ENCODE measurements at places on chromosomes 3 and 15.

DNA sequence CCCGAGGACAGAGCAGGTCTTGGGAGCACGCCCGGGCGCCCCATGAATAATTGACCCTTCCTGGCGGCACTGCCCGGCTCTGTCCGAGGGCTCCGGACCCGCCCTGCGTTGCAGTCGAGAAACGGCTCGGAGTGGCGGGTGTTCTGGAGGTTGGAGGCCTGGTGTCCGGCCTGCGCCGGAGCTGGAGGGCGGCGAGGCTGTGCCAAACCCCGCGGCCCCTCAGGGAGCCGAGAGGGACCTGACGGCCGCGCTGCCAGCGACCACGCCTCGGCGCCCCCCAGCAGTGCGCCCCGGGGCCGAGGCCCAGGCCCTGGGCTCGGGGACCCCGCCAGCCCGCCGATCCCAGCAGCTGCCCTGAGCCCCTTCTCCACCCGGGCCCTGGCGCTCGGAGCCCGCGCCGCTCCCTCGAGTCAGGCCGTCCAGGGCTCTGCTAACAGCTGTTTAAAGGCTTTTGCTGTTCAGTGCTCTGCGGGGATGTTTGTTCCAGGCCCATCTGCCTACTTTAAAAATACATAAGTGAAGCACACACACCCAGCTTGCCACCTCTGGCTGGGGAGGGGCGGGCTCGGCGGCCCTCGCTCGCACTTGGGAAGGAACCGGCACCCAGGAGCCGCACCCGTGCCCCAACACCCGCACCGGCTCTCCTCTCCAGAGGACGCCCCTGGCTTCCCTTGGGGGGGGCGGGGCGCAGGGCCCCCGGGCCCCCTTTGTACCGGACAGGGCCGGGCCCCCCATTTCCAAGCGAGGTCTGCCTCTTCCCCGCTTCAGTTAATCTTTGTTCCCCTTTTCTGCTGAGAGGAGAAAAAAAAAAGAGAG is 730 bp upstream of the ZNF710 start:
- DNase-seq: no peak

DNA sequence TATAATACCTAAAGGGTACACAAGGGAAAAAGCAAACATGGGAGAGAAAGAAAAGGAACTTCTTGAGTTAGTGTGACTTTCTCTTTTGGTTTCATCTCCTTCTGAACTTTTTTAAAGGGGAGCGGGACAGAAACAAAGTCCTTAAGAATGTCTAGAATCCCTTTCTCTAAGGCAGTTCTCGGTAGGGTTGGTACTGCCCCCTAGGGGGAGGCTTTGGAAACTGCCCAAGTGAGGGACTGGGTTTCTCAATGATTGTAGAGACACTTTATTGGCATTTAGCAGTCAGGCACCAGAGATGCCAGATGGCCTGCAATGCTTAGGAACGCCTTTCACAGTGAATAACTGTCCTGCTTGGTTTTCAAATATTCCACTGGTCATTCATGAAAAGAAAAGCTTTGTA is 172.7 kb downstream of the WDR72 start:
- no peak for DNase-seq

GRCh38 chr3:45781271-45781670 is 15.1 kb downstream of the SLC6A20 start:
- DNase-seq: no peak

DNA sequence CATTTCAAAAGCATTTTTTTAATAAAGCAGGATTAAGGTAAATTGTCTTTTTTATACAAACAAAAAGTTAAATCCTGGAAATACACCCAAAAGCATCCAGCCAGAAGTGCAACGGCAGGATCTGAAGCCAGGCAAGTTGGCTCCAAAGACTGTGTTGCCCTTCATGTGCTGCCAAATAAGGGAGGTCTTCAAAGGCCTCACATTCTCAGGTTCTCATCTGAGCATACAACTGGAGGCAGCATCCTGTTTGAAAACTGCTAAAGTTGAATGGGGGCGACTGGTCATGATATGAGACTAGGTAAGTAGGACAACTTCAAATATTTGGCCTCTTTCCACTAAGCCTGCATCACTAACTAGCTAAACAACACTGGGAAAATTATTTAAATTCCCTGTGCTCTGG is 52.2 kb downstream of the IMPG2 start:
- no peak for DNase-seq

DNA sequence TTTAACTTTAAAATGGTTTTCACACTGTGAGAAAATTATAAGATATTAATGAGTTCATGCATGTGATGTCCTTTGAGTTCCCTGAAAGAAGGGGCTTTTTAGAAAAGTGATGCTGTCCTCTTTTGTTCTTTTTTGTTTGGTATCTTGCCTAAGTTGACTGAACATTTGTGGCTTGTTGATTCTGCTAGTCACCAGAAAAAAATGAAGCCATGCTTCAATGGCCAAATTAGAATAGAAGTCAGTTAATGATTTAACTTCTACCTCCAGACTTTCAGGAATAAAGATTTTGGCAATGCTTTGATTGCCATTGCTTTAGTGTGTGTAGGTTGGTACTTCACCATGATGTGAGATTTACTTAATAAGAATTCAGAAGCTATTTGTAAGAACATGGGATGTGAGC is 260.6 kb upstream of the NECTIN3 start:
- DNase-seq: no peak

- no peak for DNase-seq
Measured at GRCh38 chr3:45976191-45977091, 19.2 kb downstream of the FYCO1 start.

- peak; percentile 8 for DNase-seq
Measured at GRCh38 chr3:97432914-97433313, 331.6 kb upstream of the ARL6 start.

- peak; percentile 10 for DNase-seq
Measured at GRCh38 chr3:126179825-126180476, 435 bp downstream of the ALDH1L1 start.

DNA sequence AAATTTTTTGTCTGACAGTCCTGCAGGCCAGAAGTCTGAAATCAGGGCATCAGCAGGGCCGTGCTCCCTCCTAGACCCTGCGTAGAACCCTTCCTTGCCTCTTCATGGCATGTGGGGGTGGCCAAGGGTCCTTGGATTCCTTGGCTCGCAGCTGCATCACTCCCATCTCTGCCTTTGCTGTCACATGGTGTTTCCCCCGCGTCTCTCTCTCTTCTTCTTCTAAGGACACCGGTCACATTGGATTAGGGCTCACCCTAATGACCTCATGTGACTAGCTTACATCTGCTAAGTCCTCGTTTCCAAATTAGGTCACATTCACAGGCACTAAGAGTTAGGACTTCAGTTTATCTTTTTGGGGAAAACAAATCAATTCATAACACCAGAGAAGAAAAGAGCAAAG is 12.0 kb downstream of the SLCO3A1 start:
- DNase-seq: no peak

DNA sequence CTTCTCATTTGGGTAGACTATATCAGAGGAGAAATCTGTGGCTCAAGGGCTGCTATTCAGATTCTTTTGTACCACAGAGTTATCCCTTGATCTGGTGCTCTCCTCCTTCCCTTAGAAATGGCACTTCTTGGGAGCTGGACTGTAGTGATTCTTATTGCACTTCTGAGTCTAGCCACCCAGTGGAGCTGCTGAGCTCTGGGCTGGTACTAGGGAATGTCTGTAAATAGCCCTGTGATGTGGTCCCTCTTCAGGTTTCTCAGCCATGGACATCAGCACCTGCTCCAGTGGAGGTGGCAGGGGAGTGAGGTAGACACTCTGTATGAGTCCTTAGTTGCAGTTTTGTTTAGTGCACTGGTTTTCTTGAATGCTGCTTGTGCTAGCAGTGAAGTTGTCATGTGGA is 1292.6 kb downstream of the SI start:
- DNase-seq: no peak

DNA sequence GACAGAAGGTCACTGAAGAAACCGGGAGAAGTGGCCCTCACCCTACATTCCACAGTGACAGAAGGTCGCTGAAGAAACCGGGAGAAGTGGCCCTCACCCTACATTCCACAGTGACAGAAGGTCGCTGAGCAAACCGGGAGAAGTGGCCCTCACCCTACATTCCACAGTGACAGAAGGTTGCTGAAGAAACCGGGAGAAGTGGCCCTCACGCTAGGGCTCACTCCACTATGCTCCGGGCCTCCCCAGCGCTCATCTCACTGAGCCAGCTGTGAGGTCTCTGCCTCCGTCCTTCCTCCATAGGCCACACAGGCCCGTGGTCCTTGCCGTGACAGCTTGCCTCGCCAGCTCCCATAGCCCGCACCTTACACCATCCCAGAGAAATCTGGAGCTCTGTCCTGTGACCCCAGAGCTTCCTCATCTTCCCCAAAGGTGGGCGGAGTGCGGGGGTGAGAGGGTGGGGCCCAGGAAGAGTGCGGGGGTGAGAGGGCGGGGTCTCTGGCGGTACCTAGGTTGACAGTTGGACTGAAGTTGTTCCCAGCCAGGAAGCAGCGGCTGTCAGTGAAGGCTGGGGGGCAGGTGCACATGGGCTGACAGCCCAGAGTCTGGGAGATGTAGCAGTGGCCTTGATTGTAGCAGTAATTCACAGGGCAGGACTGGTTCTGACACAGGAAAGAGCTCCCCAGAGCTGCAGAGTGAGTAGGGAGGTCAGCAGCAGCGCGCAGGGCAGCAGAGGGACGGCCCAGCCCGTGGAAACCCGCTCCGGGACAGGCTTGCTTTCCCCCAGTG is 32.0 kb downstream of the MUC20 start:
- DNase-seq: no peak

DNA sequence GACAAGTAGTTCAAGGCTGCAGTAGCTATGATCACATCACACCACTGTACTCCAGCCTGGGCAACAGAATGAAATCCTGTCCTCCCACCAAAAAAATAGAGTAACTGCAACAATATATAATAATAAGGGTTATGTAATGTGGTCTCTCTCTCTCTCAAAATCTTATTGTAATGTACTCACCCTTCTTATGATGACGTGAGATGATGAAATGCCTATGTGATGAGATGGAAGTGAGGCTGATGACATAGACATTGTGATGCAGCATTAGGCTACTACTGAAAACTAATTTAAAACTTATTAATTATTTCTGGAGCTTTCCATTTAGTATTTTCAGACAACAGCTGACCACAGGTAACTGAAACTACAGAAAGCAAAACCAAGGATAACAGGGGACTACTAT is 27.4 kb downstream of the TASOR start:
- no peak for DNase-seq

- DNase-seq: no peak
Measured at GRCh38 chr3:124597273-124597672, 133.0 kb upstream of the UMPS start.

GRCh38 chr3:52693071-52693470 is 7.2 kb downstream of the GNL3 start:
- no peak for DNase-seq

DNA sequence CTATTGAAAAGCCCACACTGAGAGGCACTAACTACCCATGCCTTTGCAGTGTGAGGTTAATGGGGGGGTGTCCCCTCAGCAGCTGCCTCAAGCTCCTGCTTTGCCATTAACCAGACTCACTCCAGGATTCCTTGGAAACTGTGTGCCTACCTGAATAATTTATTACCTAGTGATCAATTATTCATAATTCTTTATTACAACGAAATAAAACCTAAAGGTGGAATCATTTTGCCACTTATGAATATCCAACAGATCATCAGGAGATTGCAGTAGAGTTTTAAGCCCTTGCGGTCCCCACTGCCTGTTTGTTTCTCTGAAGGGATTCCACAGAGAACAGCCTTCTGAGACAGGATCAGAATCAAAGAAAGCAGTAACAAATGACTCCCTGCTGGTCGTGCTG is 23.3 kb downstream of the NEK11 start:
- DNase-seq: no peak

DNA sequence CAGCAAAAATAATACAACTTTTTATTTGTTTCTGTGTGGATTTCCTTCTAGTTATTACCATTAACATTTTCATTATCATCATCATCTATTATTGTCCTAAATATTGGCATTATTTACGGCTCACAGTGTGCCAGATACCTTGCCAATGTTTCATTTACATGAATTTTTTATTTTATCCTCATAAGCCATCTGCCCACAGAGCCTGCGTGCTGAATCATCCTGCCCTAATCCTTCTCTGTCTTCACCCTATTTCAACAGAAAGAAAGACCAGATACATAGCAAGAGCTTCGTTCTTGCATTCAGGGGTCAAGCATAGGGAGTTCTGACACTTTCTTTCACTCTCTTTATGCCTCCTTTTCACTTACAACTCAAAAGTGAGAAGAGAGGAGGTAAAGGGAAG is 82.0 kb downstream of the KCNMB2 start:
- no peak for DNase-seq

Data from NCI-H1105 treated with DMSO at 0.1 percent for 48 hours (cell line).